AG08395 (cell line): ENCODE measurements at places on chromosomes 16 and 17.

GRCh38 chr16:70331588-70332358, 14.9 kb upstream of the DDX19A start:
- DNase-seq, result no peak

GRCh38 chr16:51651061-51651466, 500.0 kb upstream of the SALL1 start:
- DNase-seq, result no peak

- DNase-seq, result peak; percentile 81
Measured at GRCh38 chr17:4566785-4567184, 6.4 kb upstream of the GGT6 start.

GRCh38 chr16:66740010-66740409, 11.4 kb downstream of the DYNC1LI2 start:
- DNase-seq, result peak; percentile 68

GRCh38 chr17:80990921-80991644, 558 bp upstream of the CHMP6 start:
- DNase-seq, result no peak

GRCh38 chr17:19321481-19322128, 40.9 kb downstream of the B9D1 start:
- no peak for DNase-seq

DNA sequence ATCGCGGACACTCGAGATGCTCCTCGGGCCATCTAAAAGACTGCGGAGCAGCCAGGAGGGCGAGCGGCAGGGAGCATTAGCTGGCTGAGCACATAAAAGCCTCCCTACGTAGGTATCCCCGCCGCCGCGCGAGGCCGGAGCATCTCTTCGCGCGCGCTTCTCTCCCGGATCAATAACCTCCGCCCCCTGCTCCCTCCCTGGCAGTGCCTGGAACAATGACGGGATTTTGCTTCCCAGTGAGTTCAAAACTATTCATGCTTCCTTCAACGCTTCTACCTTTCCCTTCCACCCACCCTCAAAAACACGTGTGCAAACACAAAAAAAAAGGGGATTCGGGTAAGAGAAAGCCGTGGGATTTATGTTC, 984 bp downstream of the CENPV start:
- peak; percentile 12 for DNase-seq

DNA sequence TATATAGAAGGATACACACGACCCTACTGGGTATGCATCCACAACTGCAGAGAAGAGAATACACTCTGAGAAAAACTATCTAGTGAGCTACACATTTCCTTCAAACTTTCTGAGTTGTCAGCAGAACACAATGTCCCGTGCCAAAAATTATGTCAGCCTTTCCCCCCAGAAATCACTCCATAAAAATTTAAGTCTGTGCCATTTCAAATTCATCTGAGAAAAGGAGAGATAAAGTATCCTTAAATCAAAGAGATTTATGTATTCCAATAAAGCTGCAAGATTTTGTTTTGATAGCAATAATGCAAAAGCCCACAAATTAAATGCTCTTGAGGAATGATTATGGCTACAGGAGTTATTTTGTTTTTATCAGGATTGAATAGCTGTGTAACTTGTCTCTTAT, 760.1 kb downstream of the CDH11 start:
- no peak for DNase-seq

DNA sequence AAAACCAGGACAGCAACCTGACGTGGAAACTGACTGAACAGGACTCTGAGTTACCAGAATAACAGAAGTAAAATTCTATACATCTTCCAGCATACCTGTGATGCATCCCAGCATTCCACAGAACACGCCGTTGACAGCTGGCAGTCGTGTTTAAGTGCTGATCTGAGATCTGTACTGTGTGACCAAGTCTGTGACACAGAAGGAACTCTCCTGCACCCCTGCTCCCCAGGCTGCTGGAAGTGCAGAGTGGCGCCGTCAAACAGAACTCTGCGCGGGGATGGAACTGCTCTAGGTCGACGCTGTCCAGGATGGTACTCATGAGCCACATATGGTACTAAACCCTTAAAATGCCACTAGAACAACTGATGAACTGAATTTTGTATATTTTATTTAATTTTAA, 804 bp upstream of the ITGAE start:
- no peak for DNase-seq

DNA sequence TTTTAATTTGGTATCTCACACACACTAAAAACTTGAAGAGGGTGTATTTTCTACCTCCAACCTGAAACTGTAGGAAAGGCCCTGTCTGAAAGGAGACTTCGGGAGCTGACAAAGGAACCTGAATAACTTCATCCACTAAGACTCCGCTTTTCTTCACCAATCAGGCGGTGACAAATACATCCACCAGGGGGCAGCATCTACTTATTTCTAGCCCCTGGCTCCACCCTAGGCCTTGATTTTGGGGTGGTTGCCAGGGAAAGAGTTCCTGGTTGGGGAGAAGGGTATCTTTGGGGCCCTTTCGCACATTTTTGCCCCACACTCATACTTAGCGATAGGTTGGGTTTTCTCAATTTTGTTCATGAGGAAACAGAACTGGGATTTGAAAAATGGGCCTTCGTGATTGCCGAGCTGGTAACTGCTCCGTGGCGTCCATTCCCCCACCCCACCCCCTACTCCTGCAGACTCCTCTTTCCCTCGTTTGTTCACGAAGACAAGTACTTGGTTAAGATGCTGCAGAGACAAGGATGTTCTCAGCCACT, 4.8 kb upstream of the ARL4D start:
- DNase-seq, result peak; percentile 87

DNA sequence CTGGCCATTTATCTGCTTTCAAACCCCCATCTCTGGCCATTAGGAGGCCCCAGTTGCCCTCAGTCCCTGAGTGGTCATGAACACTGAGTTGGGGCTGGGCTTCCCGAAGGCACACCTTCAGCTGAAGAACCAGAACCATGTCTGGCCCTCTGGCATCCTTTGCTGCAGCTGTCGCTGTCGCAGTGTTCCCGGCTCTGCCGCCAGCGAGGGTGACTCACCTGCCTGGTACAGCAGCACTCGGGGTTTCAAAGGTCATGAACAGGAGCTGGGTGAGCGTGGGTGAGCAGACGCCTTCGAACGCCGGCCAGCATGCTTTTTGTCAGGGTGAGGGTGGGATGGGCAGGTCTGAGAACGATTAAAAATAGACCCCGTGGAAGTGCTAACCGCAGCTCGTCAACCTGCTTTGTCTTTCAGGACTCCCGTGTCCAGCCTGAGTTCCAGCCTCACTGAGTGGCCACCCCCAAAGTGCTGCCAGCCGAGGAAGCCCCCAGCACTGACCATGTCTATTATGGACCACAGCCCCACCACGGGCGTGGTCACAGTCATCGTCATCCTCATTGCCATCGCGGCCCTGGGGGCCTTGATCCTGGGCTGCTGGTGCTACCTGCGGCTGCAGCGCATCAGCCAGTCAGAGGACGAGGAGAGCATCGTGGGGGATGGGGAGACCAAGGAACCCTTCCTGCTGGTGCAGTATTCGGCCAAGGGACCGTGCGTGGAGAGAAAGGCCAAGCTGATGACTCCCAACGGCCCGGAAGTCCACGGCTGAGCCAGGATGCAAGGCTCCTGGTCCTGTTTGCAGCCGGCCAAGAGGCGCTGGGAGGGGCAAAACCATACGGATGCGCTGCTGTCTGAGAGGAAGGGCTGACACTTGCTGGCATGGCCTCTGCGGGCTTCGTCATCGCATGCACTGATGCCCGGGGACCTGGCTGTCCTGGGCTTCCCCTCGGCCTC, 7.6 kb downstream of the SNN start:
- no peak for DNase-seq

DNA sequence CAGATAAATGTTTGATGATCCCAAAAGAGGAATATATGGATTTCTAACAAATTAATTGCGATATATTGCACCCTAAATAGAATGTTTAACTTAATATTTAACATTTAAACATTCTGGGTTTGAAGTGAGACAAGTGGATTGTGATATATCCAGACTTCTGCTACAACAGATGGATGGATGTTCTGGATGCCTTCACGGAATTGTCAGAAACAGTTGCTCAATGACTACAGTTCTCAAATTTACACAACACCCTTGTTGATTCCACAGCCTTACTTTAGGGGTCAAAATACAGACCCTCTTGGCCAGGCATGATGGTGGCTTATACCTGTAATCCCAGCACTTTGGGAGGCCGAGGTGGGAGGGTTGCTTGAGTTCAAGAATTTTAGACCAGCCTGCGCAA, 250.8 kb downstream of the RBFOX1 start:
- no peak for DNase-seq

DNA sequence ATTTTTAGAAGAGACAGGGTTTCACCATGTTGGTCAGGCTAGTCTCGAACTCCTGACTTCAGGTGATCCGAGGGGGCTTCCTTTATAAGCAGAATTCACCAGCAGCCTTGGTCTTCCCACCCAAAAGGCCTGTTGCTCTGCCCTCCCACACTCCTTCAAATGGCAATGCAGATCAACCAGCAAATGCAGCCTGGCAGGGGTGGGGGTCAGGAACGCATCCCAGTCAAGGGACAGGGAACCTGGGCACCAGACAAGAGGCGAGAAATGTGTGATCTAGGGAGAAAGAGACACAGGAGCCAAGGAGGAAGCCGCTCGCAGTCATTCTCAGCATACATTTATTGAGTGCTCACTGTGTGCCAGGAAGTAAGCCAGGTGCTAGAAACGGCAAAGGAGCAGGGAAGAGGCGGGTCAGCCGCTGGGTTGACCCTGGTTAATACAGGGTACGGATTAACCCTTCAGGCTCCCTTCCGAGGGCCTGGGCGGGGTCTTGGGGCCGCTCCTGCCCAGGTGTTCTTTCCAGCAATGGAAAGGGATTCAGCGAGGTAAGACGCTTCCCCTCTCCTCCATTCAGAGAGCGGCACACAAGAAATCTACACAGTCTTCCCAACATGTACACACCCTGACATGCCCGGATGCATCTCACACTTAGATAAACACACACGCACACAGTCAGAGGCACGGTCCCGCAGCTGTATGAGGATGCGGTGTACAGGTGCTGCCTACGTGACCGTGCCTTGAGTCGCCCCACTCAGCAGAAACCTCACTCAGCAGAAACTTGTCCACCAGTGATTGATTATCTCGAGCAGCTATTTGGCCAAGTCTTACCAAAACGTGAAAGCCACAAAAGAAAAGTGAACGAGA, 6.6 kb upstream of the PITPNA start:
- no peak for DNase-seq

GRCh38 chr16:86998196-86999001, 318.8 kb downstream of the C16orf95 start:
- no peak for DNase-seq

- no peak for DNase-seq
Measured at GRCh38 chr17:50675627-50676026, 32.1 kb downstream of the ANKRD40 start.

GRCh38 chr17:3913531-3914311, 2.5 kb downstream of the P2RX1 start:
- peak; percentile 91 for DNase-seq

DNA sequence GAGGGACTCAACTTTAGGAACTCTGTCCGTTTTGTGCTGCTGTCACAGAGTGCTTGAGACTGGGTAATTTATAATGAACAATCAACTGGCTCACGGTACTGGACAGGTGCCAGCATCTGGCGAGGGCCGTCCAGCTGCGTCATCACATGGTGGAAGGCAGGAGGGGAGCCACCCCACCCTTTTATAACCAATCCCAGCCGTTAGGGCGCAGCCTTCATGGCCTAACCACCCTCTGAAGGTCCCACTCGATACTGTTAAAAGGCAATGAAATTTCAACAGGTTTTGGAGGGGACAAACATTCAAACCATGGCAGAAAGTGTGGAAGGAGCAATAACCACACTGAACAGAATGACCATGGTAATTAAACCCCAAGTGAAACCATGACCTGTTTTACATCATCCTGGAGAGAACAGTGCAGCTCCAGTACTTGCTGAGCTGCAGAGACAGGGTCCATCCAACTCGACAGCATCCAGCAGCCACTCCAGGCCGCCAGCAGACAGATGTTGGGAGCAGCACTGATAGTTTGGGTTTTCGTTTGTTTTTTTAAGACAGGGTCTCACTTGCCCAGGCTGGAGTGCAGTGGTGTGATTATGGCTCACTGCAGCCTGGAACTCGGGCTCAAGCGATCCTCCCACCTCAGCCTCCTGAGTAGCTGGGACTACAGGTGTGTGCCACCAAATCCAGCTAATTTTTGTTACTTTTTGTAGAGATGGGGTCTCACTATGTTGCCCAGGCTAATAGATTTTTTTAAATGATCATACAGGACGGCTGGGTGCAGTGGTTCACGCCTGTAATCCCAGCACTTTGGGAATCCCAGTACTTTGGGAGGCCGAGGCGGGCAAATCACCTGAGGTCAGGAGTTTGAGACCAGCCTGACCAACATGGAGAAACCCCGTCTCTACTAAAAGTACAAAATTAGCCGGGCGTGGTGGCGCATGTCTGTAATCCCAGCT, 11.0 kb downstream of the CHMP6 start:
- DNase-seq, result peak; percentile 75

GRCh38 chr17:27990100-27990499, 52.4 kb upstream of the NLK start:
- DNase-seq, result no peak

- no peak for DNase-seq
Measured at GRCh38 chr16:62272035-62272434, 235.8 kb upstream of the CDH8 start.

DNA sequence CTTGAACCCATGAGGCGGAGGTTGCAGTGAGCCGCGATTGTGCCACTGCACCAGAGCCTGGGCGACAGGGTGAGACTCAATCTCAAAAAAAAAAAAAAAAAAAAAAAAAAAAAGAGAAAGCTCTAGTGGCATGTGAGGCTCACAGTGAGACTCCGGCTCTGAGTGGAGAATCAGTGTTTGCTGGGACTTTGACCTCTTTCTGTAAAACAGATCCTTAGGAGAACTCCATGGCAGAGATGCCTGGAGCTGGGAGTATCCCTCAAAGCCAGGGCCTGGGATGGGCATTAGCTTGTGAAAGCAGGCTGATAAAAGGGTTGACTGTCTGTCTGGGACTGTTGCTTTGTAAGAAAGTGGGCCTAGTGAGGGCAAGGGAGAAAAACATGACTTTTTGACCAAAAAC, 46.4 kb downstream of the ZNF207 start:
- DNase-seq, result no peak

- DNase-seq, result peak; percentile 6
Measured at GRCh38 chr17:67531291-67531690, 154.2 kb downstream of the PITPNC1 start.

- peak; percentile 90 for DNase-seq
Measured at GRCh38 chr17:82866590-82867191, 26.9 kb upstream of the ZNF750 start.

GRCh38 chr17:81021531-81022343, 13.2 kb upstream of the BAIAP2 start:
- no peak for DNase-seq

DNA sequence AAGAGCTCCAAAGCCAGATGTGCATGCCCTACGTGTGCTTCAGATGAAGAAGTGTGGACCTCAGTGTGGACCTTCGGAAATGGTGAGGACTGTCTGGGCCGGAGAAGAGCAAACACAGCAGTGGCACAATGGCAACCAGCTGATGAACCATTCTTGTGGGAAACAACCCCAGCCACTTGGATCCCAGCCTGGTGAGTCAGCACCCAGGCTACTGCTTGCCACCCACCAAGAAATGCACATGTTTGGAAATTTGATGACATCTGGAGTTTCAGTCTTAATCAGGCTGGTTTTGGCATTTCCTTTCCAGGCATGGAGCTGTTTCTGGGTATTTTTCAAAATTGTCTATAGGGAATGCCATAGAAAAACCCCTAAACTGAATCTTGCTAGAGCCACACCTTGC, 42.7 kb downstream of the DYNLRB2 start:
- peak; percentile 82 for DNase-seq

GRCh38 chr17:56593086-56593645, 333 bp upstream of the NOG start:
- DNase-seq, result peak; percentile 62
